Mucosa of gallbladder (tissue), 1 donor: ENCODE measurements at places on chromosomes 16 and 17. TPM values are rescaled to one million over a fixed set of nuclear protein-coding genes. Genes with fewer than 3 reads are reported as not detected.
A peak's percentile ranks its signal among the peaks of the same experiment; 100 is the strongest.

GRCh38 chr17:4150096-4150495 is 7.1 kb downstream of the CYB5D2 start:
- no peak for DNase-seq

OR3A2 gene
- total RNA-seq = 3.0 TPM

EFNB3 gene
- total RNA-seq = 1.6 TPM

GRCh38 chr16:67235816-67236562 is 9.1 kb downstream of the TMEM208 start:
- no peak for DNase-seq

GRCh38 chr17:80397686-80398085 is 17.3 kb upstream of the ENDOV start:
- no peak for DNase-seq

- no peak for DNase-seq
These were observed 491 bp downstream of the SLC25A19 start for GRCh38 chr17:75288770-75289114.

PTGES3L gene
- total RNA-seq = 4.7 TPM

NHERF2 gene
- 121 TPM for total RNA-seq

- DNase-seq = no peak
These were observed 43.2 kb downstream of the RPH3AL start for GRCh38 chr17:309361-309888.

DNA sequence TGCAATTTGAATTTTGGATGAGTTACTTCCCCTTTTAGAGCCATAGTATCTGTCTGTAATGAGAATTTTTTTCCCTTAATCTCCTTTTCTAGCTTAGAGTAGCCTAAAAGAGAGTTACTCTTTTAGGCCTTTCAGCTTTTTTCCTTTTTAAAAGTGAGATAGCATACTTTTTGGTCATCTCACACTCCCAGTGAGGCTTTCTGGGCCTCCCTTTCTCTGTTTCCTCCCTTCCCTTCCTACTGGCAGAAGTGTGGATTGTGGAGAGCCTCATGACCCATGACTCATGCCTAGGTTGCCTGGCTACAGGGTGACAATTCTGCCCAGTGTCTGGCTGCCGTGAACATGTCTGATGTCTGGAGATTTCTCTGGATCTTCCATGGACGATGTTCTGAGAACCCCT is 15.2 kb downstream of the KRT23 start:
- DNase-seq = peak; percentile 74

CRHR1 gene
- not detected for total RNA-seq

DNA sequence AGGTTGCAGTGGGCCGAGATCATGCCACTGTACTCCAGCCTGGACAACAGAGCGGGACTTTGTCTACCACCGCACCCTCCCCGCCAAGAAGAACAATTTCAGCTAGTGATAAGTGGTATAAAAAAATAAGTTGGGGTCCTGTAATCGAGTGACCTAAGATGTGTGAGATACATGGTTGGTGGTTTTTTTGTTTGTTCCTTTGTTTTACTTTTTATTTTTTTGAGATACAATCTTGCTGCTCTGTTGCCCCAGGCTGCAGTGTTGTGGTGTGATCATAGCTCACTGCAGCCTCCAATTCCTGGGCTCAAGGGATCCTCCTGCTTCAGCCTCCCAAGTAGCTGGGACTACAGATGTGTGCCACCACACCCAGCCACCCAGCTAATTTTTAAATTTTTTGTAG is 58.7 kb downstream of the PITPNC1 start:
- DNase-seq = no peak

DNA sequence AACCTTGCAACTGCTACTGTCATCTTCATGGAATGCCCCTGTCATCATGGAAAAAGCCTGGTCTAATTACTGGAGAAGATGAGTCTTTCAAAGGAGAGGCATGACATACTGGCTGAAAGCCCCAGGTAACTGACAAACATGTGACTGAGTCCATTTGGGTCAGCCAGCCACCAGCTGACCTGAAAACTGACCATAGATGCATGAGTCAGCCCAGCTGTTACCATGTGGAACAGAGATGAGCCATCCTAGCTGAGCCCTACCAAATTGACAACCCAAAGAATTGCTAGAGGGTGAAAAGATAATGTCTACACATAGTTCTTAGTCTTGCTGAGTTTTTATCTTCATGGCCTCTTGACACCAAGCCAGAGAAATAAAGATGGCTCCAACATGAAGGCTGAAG is 311.8 kb downstream of the UTP18 start:
- DNase-seq = no peak

- no peak for DNase-seq
These were observed 2.2 kb upstream of the UBE2Z start for GRCh38 chr17:48905987-48906515.

- no peak for DNase-seq
These were observed 11.0 kb downstream of the DCAKD start for GRCh38 chr17:45040459-45040858.

DNA sequence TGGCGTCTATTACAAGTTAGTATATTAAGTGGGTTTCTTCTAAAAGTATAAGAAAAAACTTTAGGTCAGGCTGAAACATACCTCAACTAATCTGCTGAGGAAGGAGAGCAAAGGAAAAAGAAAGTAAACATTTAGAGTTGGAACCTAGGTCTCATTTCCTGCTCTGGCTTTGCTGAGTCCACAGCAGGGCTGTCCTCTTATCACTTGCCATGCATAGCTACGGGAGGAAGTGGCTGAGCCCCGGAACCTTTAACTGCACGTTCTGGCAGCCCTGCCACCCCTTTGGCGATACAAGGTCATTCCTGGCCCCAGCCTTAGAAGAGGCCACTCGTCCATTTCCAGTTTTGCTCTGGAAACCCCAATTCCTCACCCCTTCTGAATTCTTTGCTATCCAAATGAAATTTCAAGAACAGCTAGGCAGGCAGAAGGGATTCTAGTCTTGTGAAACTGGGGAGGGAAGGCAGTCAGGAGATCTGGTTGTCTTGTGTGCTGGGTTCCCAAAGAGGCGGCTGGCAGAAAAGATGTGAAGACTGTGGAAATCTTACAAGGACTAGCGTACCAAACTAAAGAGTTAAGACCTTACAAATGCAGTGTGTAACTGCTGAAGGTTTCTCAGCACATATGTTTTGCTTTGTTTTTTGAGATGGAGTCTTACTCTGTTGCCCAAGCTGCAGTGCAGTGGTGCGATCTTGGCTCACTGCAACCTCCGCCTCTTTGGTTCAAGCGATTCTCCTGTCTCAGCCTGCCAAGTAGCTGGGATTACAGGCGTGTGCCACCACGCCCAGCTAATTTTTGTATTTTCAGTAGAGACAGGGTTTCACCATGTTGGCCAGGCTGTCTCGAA is 19.1 kb downstream of the WIPI1 start:
- DNase-seq = peak; percentile 49

DNA sequence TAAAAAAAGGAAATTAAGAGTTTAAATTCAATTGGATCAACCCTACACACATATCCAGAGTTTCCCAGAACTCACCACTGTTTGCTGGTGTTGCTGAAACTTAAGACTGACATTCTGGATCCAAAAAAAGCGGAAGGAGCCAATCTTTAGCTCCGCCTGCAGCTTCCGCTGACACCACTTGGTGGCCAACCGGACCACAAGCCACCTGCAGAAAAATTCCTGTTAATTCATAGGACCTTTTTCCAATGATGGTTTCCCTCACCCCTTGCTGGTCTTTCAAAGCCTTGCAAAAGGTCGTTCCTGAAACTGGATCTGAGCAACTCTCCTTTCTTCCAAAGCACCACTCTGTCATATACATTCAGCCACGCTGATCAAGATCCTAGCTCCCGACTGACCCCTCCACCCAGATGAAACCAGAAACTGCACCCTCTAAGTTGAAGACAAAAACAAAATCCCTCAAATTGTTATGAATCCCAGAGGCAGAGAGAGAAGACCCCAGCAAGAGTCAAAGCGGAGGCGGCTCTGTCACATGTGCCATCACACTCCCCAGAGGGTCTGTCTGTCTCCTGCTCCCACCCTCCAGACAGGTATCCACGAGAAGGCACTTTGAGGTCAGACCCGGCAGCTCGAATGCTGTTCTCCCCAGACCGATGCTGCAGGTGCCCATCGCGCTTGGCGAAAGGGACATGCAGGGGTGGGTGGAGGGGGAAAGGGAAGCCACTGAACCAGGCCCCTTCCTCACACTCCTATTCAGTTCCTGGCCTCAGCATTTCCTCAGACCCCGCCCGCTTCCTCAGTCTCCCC is 773 bp downstream of the BLTP2 start:
- peak; percentile 21 for DNase-seq

DNA sequence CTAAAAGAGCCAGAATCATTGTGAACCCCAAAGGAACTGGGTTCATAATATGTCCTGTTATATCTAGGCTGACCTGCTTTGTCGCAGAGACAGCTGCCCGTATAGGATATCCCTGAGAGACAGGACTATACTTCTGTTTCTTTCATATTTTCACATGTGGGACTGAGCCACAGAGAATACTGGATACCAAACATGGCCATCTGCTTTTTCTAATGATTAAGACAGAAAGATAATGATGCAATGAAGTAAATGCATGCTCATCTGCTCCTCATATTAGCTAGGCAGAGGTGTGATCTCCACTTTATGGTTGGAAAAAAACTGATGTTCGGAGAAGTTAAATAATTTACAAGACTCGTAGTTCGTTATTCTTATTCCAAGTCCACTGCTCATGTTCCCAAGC is 160.4 kb downstream of the AATF start:
- DNase-seq = no peak

CUEDC1 gene
- total RNA-seq = 36.9 TPM

DNA sequence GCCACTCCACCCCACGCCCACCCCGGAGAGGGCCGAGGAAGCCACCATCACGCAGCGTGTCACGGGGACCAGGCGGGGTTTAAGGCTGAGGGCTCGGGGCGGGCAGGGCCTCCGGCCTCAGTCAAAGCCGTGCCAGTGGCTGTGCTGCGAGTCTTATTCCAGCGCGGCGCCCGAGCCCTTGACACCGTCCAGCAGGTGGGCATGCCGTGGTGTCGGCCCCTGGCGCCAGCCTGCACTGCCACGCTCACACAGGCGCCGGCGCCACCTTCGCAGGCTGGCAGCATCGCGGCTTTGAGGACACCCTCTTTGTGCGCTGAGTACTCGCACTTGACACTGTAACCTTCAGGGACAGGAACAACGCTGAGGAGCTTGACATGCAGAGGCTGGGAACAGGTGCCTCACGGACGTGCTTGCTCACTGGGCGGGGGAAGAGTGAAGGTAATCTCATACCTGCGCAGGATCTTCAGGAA is 34.0 kb upstream of the ZNF629 start:
- no peak for DNase-seq

DNA sequence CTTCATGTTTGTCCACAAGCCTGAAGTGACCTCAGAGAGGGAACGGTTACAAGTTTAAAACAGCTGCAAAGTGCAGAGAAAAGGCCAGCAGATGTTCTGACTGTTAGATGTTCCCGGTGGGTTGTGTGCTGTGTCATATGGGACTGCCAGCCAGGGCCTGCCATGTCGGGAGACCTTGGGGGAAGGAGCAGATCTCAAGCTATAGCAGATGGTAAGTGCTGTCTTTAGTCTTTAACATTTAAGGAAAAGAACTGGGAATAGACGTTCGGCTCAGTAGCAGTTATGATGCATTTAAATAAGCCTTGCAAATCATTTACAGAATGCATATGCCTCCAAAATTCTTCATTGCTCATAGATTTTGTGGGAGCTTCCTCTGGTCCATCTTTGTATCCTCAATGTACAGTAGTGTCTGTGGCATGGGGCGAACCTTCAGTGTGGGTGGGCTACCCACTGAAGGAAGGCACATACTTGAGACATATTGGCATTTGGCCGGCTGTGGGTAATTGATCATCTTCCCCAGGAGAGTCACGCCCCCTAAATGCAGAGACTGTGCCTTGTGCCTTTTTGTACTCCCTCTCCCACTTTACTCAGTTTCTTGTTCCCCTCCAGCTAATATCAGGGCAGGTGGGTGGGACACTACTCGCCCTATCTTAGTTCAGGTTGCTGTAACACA is 131.9 kb downstream of the NPIPB5 start:
- DNase-seq = no peak

DGKE gene
- 23.0 TPM for total RNA-seq

GRCh38 chr16:27080895-27081294 is 14.2 kb downstream of the C16orf82 start:
- no peak for DNase-seq

- no peak for DNase-seq
These were observed 18.8 kb upstream of the ERN1 start for GRCh38 chr17:64148699-64149098.

- DNase-seq = no peak
These were observed 2.3 kb upstream of the RSKR start for GRCh38 chr17:28616281-28616680.

TNRC6A gene
- total RNA-seq = 46.1 TPM

GPR142 gene
- total RNA-seq = 0.20 TPM

DNA sequence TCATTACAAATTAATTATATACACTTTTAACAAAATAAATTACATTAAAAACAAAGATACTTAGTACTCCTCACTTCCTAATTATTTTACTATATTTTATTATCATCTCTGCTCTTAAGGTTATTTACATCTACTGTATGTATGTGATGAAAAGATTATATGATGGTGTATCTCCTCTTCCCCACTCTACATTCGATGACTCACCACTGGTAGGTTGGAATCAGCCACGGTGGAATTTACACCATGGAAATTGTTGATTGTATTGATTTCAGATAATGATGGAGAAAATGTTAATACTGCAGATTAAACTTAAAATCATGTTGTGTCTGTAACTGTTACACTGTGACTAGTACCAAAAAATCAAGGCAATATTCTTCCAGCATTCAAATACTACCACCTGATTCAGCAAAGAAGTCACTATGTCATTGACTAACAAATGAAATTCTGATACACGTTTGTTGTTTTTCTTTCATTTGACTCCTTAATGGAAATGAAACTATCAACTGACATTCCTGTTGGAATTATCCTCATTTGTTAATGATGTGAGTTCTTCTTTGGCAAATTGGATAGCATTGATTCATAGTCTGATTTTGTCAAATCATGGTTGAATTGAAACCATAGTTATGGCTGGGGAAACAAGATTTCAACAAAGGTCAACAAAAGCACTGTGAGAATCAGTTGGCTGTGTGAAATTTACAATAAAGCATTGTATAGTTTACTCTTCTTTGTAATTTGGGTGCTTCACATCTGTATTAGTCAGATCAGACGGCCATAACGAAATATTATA is 69.0 kb upstream of the NLK start:
- DNase-seq = no peak

KRTAP3-1 gene
- not detected for total RNA-seq

GRCh38 chr17:38918129-38918913 is 7.1 kb upstream of the LASP1NB start:
- DNase-seq = no peak

DNA sequence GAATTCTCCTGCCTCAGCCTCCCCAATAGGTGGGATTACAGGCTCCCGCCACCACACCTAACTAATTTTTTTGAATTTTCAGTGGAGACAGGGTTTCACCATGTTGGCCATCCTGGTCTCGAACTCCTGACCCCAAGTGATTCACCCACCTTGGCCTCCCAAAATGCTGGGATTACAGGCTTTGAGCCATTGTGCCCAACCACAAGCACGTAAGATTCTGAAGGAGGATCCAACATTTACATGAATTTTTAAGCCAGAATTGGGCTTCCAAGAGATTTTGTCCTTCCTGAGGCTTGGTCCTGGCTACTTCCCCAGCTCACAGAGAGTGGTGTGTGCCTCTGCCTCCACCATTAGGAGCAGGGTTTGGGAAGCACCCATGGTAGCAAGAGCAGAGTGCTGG is 11.1 kb downstream of the G6PC3 start:
- DNase-seq = no peak
